Retinal pigment epithelial cell (primary cell): ENCODE measurements at places on chromosomes 16 and 17.

DNA sequence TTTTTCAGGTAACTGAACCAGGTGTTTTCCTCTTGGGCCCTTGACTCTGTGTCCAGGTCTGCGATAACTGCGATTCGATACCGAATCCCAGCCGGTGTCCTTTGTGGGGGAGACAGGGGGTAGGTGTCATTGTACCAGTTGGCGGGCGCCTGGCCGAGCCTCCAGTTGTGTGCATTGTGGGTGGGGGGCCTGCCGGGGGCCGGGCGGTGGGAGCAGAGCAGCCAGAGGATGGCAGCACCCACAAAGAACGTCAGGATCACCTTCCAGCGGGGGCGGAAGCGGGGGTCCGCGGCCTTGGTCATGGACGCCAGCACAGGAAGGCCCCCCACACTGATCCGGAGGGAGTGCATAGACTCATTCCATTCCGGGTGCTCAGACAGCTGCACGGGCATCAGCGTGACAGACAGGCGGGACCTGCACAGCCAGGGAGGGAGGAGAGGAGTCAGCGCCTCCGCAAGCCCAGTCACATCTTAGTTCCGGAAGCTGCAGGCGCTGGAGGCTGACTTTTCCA, 12.3 kb downstream of the CANT1 start:
- DNase-seq: no peak

DNA sequence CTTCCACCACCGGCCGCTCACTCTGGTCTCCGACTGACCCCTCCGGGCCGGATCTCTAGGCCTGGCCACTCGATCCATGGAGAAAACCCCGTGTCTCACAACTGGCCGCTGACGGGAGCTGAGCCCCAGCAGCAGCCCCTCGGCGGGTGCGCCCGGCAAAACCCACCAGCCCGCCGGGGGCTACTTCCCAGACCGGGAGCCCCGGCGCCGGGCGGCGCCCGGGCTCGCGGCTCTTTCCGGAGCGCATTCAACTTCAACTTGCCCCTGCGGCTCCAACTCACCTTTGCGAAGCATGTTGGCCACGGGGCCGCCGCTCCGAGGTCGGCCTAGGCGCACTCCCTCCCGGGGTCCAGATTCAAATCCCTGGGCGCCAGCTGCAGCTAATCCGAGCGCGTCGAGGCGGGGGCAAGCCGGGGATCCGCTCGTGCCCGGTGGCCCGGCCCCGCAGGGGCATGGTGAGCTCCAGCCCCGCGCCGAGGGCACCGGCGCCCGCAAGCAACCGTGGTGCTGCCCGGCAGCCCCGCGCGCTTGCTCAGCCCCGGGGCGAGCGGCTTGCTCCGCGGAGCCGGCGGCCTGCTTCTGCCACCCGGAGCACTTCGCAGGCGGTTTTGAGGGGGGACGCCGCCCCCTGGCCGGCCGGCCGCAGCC, 438 bp downstream of the RTN4RL1 start:
- no peak for DNase-seq

GRCh38 chr17:67376737-67377487, at the start of gene PITPNC1:
Gene PITPNC1, plus strand, starts transcription at chr17:67377281.
- no peak for DNase-seq

- no peak for DNase-seq
Observed at GRCh38 chr17:27778183-27778582, 22.1 kb downstream of the NOS2 start.

GRCh38 chr16:71493213-71493612, 4.1 kb upstream of the ZNF19 start:
- DNase-seq: no peak

DNA sequence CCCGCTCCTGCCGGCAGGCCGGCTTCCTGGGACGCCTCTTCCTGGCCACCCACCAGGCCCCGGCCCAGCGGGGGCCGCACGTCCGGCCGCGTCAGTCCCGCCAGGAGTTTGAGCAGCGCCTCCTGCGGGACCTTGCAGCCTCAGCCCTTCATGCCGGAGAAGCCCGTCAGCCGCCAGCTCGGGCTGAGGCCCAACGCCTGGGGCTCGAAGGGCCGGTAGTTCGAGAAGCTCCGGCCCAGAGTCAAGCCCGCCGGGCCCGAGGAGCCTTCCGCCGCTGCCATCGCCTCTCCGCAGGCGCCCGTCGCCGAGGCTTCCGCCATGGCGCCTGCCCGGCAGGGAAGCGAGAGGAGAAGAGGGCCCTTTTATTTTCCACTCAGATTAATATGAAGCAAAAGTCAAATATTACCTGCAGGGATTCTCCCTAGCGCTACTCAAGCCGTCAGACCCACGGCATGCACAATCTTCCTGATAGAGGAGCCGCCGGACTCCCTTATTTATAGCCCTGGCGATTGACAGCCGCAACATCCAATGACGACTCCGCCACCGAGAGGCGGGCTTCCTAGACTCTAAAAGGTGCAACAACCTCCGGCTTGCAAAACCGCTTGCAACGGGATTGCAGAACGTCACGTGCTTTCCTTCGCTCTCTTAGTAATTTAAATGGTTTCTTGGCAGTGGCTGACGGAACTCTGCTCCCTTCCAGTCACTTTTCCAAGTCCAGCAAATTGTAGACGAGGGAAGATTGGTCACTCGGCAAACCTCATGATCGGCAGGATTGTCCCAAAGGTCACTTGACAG, at the start of gene SEPHS2:
Gene SEPHS2, minus strand, starts transcription at position 467 of the 795 bp plus-strand sequence. Its CDS starts 147 bp downstream, at position 320.
- DNase-seq: peak; percentile 92

- no peak for DNase-seq
Observed at GRCh38 chr16:363110-363765, 7.1 kb downstream of the MRPL28 start.

DNA sequence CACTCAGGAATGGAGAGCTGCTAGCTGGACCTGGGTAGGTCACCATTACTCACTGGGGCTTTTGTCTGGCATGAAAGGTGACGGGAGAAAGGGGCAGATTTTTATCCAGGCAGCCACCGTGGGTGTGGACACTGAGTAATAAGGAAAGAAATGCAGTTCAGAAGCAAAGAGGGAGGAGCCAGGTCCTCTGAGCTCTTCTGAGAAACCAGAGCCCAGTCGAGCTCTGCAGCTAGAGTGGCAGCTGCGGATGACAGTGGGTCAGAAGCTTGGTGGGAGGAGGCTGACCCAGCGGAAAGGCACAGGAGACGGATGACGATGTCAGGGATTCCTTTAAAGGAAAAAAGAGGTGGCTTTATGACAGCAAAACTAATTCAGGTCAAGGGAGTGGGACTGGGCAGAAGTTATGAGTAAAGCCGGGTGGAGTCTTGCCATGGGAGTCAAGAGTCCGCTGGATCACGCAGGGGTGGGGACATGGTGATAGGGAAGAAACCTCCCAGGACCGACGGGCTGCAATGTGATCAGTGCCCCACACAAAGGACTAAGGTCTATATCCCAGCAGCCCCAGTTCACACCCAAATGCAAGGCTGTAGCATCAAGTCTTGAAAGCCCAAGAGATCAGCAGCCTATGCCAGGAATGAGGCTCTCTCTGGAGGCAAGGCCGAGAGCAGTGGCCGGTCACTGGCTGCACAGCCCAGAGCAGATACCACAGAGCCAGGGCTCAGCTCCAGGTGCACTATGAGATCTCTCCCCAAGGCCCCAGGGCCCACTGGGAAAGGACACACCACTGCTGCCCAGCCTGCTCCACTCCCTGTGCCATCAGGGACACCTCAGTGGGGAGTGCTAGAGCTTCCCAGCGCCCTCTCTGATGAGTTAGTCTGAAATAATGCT, 6.3 kb upstream of the MNT start:
- peak; percentile 75 for DNase-seq

GRCh38 chr17:45332989-45333701, 16.3 kb upstream of the MAP3K14 start:
- DNase-seq: no peak
